ENCODE measurements at places on chromosomes 6 and 20.
A peak's percentile ranks its signal among the peaks of the same experiment; 100 is the strongest.

DNA sequence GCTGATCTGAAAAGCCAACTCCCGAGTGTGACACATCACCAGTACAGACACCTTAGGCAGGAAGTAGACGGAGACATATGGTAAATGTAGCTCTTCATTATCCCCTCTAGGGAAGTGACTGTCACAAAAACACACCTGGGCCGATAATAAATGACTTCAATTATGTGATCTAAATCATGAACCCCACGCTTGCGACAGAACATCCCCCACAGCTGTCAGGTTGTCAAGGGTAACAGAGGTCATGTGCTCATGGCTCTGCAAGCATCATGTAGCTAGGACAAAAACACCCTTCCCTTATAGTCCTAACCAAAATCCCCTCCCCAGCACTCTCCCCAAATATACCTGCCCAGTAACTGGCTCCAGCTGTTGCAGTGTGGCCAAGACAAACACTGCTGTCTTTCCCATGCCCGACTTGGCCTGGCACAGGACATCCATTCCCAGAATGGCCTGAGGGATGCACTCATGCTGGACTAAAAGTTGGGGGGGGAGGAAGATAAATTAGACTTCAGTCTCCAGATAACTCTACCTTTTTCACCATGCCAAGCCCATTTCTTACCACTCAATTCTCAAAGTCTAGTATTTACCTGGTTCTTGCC, 2.9 kb downstream of the DDX39B start:
- DNase-seq = no peak

DNA sequence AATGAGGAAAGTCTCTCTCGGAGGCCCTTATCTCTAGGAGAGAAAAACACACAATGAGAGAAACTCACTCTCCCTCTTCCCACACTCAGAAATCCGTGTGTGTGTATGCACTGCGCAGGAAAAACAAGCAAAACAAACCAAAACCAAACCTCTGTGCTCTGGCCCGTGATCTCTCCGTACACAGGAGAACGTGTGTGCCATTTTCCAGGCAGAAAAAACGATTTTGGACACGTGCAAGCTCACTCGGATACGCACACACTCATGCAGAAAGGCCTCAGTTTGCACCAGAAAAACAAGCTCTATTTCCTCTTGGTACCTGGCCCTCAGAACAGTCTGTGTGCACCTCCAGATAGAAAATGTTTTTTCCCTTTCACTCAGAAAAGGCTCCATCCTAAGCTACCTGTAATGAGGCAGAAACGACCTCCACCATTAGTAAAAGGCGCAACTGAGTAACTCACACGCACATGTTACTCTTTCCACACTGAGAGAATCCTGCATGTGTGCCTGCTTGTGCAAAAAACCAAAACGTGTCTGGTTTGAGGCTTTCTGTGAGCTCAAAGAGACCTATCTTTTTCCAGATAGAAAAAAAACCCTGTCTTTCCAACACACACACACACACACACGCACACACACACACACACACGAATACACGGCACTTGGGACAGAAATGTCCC, 99.2 kb downstream of the EDN3 start:
- DNase-seq = no peak

GRCh38 chr6:49410564-49410963, 52.5 kb downstream of the MMUT start:
- DNase-seq = no peak

DNA sequence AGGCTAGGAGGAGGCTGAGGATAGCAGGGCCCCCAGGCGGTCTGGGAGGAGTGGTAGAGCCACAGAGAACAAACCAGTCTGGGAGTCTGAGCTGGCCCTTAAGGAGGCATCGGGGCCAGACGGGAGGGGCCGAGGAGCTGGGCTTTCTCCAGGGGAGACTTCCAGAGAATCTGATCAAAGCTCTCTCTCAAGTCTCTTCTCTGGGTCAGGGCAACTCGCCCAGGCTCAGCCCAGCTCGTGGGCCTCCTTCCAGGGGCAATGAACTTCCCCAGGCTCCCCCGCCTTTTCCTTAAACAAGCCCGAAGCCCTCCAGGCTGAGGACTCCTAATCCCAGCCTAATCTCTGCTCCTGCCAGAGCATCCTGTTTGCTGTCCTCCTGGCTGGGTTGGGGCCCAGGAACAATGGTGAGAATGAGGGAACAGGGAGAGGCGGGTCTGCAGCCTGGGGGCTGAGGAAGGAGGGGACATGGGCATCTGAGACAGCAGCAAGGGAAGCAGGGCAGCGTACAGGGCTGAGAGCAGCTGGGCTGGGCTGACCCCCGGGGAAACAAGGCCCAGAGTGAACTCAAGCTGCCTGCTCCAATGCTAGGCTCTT, 173.6 kb downstream of the ANKRD60 start:
- no peak for DNase-seq

- no peak for DNase-seq
These were observed 236.8 kb downstream of the TAF4 start for GRCh38 chr20:61828891-61829290.

DNA sequence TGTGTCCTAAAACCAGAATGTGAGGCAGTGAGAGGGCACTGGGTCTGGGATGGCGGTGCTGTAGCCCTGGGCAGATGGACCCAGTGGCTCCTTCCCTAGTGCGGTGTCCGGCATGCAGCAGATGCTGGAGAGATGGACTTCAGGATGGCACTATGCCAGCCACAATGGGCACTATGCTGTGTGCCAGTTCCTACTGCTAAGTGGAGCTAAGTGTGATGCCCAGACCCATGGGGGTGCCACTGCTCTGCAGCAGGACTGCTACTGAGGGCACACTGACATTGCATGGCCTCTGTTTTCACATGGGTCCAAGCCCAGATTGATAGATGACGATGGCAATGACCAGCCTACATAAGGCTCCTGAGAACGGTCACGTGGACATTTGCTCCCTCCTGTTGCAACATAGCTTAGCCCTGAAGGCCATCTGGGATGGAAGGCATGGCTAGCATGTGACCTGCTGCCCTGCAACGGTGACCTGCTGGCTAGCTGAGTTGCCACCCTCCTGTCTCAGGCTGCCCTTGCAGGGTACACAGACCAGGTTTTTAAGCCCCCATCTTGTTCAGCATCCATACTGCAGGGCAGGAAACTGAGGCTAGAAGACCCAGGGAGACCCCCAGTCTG, 31.3 kb upstream of the KCNK16 start:
- no peak for DNase-seq

DNA sequence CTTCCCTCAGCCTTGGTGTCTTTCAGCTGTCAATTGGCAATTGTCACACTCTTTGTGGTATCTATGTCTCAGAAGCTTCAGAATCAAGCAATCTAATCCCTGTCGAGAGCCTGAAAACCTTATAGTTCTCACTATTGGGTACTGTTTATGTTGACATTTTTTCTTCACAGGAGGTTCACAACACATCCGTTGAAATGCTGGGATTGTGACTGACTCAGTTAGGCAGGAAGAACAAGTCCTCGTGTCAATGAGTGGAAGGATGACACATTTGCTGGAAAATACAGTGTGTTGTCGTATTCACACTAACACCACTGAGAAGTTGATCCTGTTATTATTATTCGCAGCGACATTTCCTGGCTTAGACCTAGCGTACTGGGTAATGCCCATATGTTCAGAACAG, 163.9 kb upstream of the CITED2 start:
- peak; percentile 70 for DNase-seq

GRCh38 chr20:14451458-14451857, 114.0 kb upstream of the FLRT3 start:
- DNase-seq = no peak
